ENCODE measurements at places on chromosomes 1 and 21. TPM values are rescaled to one million over a fixed set of nuclear protein-coding genes. Genes with fewer than 3 reads are reported as not detected.

Gene SIPA1L2
- 1.4 TPM for total RNA-seq

Gene FBXO28
- total RNA-seq = 28.4 TPM

Gene SLC5A9
- not detected for total RNA-seq

Gene GNL2
- 71.4 TPM for total RNA-seq

Gene KCNA10
- total RNA-seq = not detected

Gene APP
- total RNA-seq = 40.7 TPM

Gene SLC41A1
- total RNA-seq = 19.8 TPM

Gene HCN3
- total RNA-seq = 2.3 TPM

Gene CASZ1
- 9.5 TPM for total RNA-seq

Gene PRCC
- total RNA-seq = 90.1 TPM

Gene PTPRC
- 773 TPM for total RNA-seq

Gene RPE65
- total RNA-seq = not detected

Gene NUP210L
- 0.15 TPM for total RNA-seq

Gene SMYD3
- total RNA-seq = 20.2 TPM

Gene BMP8A
- total RNA-seq = 0.17 TPM

Gene LAD1
- not detected for total RNA-seq

Gene HSD11B1
- total RNA-seq = 16.1 TPM

Gene PDC
- total RNA-seq = not detected

Gene AMY1A
- total RNA-seq = not detected

Gene HAO2
- not detected for total RNA-seq

Gene VASH2
- total RNA-seq = 0.64 TPM

Gene KCNQ4
- 0.88 TPM for total RNA-seq

Gene TTLL7
- total RNA-seq = 1.9 TPM

Gene S100A3
- total RNA-seq = not detected

Gene PTPRU
- total RNA-seq = 0.71 TPM

Gene NBPF4
- total RNA-seq = 0.51 TPM

Gene ALX3
- not detected for total RNA-seq

Gene PTCH2
- 0.98 TPM for total RNA-seq

Gene VWA5B1
- total RNA-seq = not detected

Gene S100A7A
- not detected for total RNA-seq

Gene ADAM30
- not detected for total RNA-seq

Gene HEYL
- not detected for total RNA-seq

All from T-helper 1 cell treated with Interleukin-12 subunit alpha and Interleukin-12 subunit beta and Interleukin-4 antibody, amounts not matched to agents 30 ng/mL and 1 ng/mL, for 36 hours (primary cell).